ENCODE measurements at places on chromosomes 1 and 21. TPM values are rescaled to one million over a fixed set of nuclear protein-coding genes. Genes with fewer than 3 reads are reported as not detected.

- H3K27ac ChIP-seq: no peak overlapping the region
- DNase-seq: no peak
- H3K4me3 ChIP-seq: no peak overlapping the region
These were observed 64.3 kb upstream of the ZC3H12A start for GRCh38 chr1:37410105-37410504.

- no peak for DNase-seq
- no peaks in the 10 kb centered on the region for H3K36me3 ChIP-seq
- H3K4me1 ChIP-seq: no peaks in the 10 kb centered on the region
- H3K27me3 ChIP-seq: no peaks in the 10 kb centered on the region
- no peak overlapping the region for H3K4me3 ChIP-seq
- no peak overlapping the region for H3K27ac ChIP-seq
These were observed 6.5 kb upstream of the MAB21L3 start for GRCh38 chr1:116104667-116105066.

DNA sequence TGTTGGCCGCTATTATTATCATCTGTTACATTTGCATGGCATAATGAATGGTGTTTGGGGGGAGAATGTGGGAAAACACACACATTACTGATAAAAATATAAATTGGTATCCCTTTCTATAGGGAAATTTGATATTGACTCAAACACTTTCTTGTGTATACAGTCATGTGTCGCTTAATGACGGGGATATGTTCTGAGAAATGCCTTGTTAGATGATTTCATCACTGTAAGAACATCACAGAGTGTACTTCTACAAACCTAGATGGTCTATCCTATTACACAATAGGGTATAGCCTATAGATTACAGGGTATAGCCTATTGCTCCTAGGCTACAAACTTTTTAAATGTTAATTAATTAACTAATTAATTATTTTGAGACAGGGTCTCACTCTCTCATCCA, 67.2 kb upstream of the B3GALNT2 start:
- no peak overlapping the region for H3K4me3 ChIP-seq
- no peak overlapping the region for H3K27ac ChIP-seq
- DNase-seq: no peak
- no peaks in the 10 kb centered on the region for H3K27me3 ChIP-seq

GRCh38 chr1:40318970-40319621, 2.0 kb upstream of the COL9A2 start:
- no peak overlapping the region for H3K4me3 ChIP-seq
- H3K27ac ChIP-seq: no peak overlapping the region
- DNase-seq: no peak
- H3K27me3 ChIP-seq: peaks cover 10% of the 10 kb centered on the region

Gene KCND3
- total RNA-seq: 6.6 TPM

Gene GUCA2A
- 0.69 TPM for total RNA-seq

Gene LRRC7
- total RNA-seq: 0.26 TPM

Gene SLC2A5
- 0.28 TPM for total RNA-seq

Gene RUNX3
- total RNA-seq: 0.98 TPM
